Fibroblast of skin of right biceps (primary cell): ENCODE measurements at places on chromosomes 12 and 14.

DNA sequence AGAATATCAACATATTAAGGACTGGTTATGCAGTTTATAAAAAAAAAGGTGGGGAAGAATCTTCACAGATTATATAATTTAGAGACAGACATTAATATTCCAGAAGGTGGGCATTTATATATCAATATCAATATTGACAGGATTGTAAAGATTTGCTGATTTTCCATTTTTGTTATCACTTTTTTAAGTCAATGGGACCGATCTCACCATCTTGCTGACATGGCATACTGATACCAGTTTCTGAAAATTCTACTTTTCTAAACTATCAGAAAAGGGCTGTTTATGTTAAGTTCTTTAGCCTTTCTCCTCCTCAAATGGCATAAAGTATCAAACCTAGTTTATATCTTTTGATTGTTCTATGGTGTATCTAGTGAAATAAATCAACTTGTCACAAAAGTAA is 344.1 kb upstream of the SOX5 start:
- no peak for DNase-seq

DNA sequence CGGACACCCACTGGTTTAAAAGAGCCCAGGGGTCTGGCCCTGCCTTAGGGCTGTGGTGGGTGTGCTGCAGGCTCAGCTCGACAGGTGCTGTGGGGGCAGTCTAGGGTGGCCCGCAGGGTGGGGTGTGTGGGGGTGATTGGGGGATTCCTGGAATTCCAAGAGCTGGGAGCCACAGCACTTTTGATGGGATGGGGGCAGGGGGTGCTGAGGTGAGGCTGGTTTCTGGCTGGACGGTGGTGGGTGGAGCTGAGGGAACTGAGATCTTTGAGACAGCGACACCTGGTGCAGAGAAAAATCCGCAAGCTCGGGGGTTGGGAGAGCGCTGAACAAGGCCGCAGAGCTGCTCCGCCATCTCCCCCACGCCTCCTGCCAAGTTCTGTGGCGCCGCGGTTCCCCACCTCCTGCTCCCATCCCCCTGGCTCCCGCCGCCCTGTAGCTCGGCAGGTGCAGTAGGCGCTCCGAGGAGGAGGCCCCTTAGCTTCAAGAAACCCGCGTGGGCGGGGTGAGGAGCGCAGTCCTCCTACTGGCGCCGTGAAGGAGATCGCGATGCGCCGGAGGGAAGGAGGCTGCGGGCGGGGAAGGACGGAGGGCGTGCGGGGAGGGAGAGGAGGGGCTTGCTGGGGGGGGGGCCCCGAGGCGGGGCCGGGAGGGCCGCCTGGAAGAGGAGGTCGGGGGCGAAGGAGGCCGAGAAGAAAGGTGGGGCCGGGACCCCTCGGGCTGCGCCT is 1.3 kb upstream of the TEDC1 start:
- DNase-seq = peak; percentile 84

DNA sequence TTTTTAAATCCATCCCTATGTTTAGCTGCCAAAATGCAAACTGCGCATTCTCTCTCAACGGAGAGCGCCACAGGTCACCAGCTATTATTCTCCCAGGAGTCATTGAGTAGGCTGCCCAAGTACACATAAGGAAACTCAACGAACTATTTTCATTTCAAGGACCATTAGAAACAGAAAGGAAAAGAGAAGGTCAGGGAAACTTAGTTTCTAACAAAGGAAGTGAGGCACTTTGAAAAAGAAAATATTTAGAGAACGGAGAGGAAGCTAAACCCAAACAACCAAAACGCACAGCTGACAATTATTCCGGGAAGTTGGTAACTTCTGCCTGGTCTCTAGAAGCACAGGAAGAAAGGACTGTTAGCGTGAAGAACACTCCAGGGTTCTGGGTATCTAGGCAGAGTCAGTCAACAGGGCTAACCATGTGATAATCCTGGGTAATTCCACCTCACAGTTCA is 23.5 kb downstream of the GPHB5 start:
- no peak for DNase-seq

DNA sequence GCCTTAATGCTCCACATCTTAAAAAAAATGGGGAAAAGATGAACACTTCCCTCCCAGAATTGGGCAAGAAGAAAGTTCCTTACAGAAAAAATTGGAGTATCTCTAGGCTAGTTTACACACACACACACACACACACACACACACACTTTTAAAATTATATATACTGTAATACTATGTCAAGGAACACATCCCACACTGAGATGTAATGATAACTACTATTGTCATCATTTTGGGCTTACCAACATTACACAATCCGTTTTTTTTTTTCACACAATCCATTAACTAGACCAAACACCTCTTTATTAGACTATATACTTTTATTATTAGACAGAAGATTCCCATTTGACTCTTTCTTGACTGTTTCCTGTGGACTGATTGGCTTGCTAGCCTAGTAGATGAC is 2.5 kb downstream of the LTBR start:
- no peak for DNase-seq

DNA sequence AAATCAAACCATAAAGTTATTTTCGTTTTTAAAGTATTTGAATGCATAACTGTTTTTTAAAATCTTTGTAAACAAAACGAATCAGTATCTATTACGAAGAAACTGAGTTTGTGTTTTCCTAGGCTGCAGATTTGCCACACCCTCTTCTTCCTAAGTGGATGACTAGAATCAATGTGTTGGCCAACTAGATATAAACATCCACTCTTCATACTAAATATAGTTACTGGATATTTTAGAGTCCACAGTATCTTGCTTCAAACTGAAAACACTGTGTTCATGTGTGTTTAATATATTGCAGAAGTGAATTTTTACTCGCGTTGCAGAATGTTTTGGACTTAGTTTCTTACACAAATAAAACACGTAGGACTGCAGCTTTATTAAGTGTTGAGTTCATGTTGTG is 63.2 kb downstream of the KLHL28 start:
- no peak for DNase-seq

- peak; percentile 9 for DNase-seq
Observed at GRCh38 chr12:90098132-90098779, 389.6 kb upstream of the ATP2B1 start.

- DNase-seq = no peak
Observed at GRCh38 chr14:59159169-59159568, 29.3 kb upstream of the DAAM1 start.

- peak; percentile 27 for DNase-seq
Observed at GRCh38 chr12:20272801-20273200, 95.5 kb upstream of the PDE3A start.

- DNase-seq = no peak
Observed at GRCh38 chr14:23942587-23942986, 11.0 kb upstream of the DHRS4 start.

GRCh38 chr14:37078131-37078530 is 94.3 kb downstream of the SLC25A21 start:
- DNase-seq = peak; percentile 32

- peak; percentile 77 for DNase-seq
Observed at GRCh38 chr12:109020796-109021380, at the start of gene SVOP. TSS of gene SVOP (minus strand) at chr12:109021068. CDS start at chr12:109020868, 200 bp downstream.

GRCh38 chr12:52191841-52192791 is at the start of gene KRT80:
TSS of gene KRT80 (minus strand) at chr12:52192014. CDS start at chr12:52191902, 112 bp downstream.
- peak; percentile 99 for DNase-seq

DNA sequence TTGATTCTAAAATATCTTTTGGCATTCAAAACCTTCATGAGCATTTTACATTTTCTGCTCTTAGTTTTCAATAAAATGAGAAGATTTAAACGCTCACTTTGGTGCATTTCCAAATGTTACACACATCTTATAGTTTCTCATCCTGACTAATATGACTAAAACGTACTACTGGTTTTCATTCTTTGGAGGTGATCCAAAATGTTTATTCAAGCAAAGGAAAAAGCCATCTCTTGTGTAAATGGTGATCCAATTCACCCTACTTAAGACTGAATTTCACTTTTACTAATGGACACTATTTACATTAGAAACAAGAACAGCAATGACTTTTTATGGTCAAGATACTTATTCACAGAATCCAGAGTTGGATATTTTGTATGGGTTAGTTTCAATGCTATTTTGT is 86.6 kb downstream of the KITLG start:
- peak; percentile 93 for DNase-seq

- peak; percentile 30 for DNase-seq
Observed at GRCh38 chr12:8860165-8860961, 37.9 kb downstream of the A2ML1 start.

DNA sequence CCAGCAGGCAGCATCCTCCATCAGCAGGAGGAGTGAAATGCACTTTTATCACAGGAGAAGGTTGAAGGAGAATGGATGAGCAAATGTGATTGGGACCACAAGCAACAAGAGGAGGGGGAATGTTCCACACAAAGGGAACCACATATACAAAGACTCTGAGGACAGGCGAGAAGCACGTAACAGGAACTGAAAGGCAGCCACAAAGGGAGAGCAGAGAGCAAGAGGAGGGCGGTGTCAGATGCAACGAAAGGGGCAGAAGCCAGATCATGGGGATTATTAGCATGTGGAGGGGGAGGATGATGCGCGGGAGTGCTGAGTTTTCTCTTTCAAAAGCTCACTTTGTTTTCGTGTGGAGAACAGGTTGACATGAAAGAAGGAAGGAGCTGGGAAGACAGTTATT is 241.1 kb downstream of the SPTSSA start:
- DNase-seq = no peak
